Epithelial cell of esophagus (primary cell): ENCODE measurements at places on chromosomes 4 and X.

DNA sequence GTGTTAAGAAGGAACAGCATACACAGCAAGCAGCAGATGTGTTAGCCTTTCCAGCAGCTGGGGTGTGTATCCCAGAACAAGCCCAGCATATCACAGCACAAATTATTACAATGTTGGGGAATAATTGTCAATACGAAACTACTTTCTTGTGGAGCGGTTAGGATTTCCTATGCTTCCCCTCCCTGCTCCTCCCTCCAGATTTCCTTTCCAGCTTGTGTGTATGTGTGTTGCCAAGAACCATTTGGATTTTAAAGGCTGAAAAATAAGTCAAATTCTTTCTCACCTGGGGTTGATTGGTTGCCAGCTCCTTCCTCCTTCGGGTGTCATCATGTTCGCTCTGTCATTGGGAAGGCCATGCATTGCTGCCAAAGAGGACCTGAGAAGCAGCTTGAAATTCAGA is 178.2 kb upstream of the FRMPD4 start:
- no peak for DNase-seq

DNA sequence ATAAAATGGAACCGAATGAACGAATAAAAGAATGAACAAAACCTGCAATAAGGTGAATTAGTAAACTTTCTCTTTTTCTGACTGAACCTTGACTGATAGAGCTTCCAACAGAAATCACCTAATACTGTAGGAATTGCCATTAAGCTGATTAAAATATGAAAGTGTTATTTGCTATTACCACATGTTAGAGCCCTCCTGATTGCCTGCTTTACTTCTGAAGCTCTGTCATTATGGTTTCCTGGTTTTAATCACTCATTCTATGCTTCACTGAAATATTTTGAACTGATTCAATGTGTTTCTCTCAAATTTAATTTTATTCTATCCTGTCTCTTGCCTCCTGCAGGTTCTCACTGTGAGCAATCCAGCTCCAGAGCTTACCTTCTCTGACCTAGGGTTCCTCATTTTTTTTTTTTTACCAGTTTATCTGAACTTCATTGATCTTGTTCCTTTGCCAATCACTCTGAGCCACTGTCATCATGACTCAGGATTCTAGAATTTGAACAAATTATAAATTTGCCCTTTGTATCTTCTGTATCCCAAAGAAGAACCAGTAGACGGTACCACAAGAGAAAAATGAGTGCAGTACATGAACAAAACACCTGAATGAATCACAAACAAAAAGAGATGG is 48.1 kb upstream of the UGT2B15 start:
- no peak for DNase-seq

- DNase-seq = peak; percentile 93
These were observed 50.2 kb downstream of the PRKG2 start for GRCh38 chr4:81164623-81165416.

DNA sequence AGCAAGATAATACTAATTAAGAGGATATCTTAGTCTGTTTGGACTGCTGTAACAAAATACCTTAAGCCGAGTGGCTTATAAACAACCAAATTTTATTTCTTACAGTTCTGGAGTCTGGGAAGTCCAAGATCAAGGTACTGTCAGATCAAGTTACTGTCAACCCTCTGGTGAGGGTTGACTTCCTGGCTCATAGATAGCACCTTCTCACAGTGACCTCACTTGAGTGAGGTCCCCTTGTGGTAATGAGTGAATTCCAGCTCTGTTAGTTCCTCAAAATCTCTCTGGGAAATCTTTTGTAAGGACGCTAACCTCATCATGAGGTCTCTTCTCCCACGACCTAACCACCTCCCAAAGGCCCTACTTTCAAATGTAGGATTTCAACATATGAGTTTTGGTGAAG is 36.9 kb upstream of the ADGRA3 start:
- no peak for DNase-seq

GRCh38 chrX:69215161-69215875 is 50.1 kb upstream of the PJA1 start:
- DNase-seq = no peak

GRCh38 chrX:123859846-123860838 is at the start of gene XIAP:
XIAP (plus strand) TSS chrX:123860053; CDS start chrX:123885663, 25,610 bp downstream.
- DNase-seq = peak; percentile 85

DNA sequence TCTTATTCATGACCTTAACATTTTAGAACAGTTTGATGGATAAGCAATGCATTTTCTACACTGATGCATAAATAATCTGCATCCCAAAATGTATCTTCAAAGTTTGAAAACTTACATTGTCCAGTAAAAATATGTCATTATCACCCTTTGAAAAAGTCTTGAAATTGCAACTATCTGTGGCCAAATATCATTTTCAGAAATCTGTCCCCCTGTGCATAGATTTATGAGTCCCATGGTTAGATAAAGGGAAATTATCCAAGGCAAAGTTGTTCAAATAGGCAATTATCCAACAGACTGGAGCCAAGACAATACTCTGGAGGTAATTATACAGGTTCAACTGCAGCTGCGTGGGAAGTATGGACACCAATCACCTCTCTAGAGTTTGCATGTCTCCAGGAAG is 182.5 kb upstream of the INTU start:
- no peak for DNase-seq

GRCh38 chr4:95294321-95294720 is 254.5 kb downstream of the UNC5C start:
- DNase-seq = no peak

GRCh38 chr4:88211473-88212252 is 53.2 kb upstream of the ABCG2 start:
- DNase-seq = peak; percentile 50

- DNase-seq = no peak
These were observed 95.0 kb downstream of the ARX start for GRCh38 chrX:24920769-24921168.

GRCh38 chr4:6687947-6688878 is 5.5 kb upstream of the S100P start:
- DNase-seq = peak; percentile 45

- no peak for DNase-seq
These were observed 95.2 kb upstream of the TTC29 start for GRCh38 chr4:147040874-147041273.

- no peak for DNase-seq
These were observed 40.5 kb downstream of the ZCCHC12 start for GRCh38 chrX:118864063-118864635.

GRCh38 chr4:166143227-166143626 is 270.2 kb downstream of the TLL1 start:
- peak; percentile 25 for DNase-seq

DNA sequence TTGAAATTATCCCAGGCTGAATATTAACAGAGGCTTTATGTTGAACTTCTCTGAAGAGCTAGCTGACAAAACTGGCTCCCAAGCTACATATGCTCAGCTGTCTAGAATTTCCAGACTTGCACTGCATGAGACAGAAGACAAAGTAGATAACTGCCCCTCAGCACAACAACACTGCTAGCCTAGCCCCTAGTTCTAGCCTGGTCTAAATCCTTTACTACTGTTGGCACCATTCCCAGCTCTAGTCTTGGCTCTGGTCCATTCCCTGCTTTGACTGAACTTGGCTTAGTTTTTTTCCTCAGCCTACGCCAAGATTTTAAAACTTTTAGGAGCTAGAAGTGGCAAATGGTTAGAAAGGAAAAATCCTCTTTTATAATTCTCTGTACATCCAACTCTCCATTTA is 7.6 kb upstream of the OPHN1 start:
- DNase-seq = peak; percentile 31

- DNase-seq = peak; percentile 56
These were observed 30.5 kb upstream of the TCEAL4 start for GRCh38 chrX:103554687-103555424.

- DNase-seq = no peak
These were observed 80.2 kb upstream of the MAMLD1 start for GRCh38 chrX:150282953-150283352.

DNA sequence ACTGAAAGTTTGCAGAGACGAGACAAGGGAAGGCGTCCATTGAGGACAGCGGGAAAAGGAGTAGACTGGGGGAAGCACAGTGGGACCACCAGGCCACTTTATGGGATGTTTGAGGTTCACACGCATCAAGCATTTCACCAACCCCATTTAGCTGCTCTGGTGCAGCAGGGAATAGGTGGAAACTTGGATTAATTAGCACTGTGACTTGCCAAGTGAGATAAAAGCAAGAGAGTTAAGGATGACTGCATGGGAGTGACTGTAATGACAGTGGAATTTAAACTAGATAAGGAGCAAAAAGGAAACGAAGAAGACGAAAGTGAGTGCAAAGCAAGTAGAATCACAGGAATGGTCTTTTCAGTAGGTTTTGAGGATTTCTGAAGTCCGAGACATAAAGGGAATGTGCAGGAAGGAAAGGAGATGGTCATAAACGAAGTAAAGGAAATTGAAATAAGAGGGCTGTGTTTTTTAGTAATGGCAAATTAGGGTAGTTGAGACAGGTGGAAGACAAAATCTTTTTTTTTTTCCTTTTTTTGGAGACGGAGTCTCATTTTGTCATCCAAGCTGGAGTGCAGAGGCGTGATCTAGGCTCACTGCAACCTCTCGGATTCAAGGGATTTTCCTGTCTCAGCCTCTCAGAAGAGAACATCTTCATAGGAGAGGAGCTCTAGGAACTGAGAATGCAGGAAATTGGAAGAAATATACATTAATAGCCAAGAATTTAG is 119.0 kb upstream of the MAP9 start:
- DNase-seq = no peak

- no peak for DNase-seq
These were observed 20.1 kb downstream of the SLITRK4 start for GRCh38 chrX:143615851-143616250.

DNA sequence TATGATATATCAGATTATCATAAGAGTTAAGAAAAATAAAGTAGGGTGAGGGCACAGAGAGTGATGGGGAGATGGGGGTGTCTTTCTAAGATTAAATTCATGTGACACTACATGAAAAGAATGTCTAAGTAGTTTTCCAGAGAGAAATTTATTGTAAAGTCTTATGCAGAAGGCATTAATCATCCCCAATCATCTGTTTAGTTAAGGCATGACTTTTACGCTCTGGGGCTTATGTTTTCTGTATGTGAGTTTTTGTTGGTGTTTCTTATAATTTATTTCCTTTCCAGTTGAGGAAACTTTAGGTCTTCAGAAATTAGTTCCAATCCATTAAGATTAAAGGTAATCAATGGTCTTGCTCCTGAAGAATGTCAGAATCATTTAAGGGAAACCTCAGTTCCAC is 383.0 kb upstream of the GALNT7 start:
- peak; percentile 20 for DNase-seq

DNA sequence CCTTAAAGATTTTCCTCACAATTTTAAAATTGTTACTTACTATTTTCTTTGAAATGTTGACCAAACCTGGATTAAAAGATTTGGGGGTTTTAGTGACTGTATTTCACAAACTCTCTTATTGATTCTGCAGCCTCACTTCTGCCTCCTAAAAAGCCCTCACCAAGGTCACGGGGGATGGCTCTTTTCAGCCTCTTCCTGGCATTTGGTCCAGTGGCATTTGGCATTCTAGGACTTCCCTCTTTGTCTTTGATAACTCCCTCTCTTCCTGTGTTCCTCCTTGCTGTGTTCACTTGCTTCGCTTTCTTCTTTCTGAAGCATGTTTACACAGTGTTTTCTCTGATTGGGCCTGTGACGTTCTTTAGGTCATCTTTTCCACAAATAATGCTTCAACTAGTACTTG is 21.5 kb downstream of the PKD2 start:
- no peak for DNase-seq

DNA sequence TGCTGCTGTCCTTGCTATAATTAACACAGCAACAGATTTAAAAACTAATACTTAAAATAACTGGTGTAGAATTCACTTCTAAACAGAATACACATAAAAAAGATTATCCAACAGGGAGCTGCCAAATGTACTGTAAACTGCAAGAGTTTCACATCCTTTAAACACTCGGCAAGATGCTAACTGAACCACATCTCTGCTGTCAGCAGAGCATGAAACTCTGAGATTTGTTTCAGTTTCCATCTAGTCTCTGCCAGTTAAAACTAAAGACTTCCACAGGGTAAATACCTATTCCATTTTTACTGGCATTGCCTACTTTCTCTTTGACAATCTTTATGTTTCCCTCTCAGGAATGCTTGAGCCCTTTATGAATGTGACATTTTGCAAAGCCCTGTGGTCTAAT is 127.7 kb downstream of the SLC7A11 start:
- DNase-seq = no peak

DNA sequence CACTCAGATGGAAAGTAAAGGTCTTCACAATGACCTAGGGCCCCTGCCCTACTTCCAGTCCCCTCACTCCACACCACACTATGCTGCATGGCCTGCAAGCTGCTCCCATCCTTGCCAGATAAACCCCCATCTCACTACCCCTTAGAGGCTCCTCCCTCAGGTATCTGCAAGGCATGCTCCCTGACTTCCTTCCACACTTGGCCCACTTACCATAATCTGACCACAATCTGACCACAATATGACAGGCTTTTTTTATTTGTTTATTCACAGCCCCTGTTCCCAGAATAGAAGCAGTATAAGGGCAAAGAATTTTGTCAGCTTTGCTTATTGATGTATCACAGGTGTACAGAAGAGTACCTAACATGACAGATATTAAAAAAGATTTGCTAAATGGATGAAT is 124.7 kb downstream of the CAMK2D start:
- no peak for DNase-seq

- DNase-seq = no peak
These were observed 20.0 kb upstream of the EFNB1 start for GRCh38 chrX:68808686-68809357.

- DNase-seq = peak; percentile 65
These were observed 135.5 kb downstream of the AMMECR1 start for GRCh38 chrX:110182362-110182761.

DNA sequence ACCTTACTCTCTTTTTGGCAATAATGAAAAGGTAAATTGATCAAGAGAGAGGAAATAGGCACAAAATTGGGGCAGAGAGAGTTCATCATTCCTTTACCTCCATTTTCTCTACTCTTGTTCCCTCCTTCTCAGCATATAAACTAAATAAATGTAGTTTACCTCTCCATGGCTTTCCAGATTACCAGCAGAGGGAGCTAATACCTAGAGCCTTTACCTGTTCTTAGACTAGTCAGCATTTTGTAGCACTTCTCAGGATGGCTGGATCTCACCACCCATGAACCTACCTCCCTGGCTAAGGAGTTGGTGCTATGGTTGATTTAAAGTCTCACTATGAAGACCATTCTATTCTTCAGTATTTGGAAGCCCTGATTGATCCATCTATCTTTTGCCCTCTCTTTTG is 15.7 kb downstream of the OFD1 start:
- peak; percentile 59 for DNase-seq

GRCh38 chrX:102515975-102516941 is at the start of gene TMSB15A:
TMSB15A (minus strand) TSS chrX:102516739.
- DNase-seq = peak; percentile 29

DNA sequence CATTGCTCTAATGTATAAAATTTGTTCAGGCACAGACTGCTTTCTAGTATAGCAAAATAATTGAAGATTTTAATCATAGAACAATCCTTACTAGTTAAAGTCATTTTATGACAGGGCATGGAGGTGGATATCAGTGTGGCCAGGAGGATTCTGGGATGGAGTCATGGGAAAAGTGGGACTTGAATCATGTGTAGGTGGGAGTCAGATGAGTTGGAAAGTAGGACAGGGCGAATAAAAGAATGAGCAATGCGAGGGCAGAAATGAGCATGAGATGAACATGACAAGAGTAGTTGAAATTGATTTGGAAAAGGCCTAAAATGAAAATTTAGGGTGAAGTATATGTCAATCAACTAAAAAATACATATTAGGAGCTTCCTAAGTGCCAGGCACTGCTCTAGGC is 7.2 kb upstream of the SDAD1 start:
- no peak for DNase-seq

GRCh38 chrX:16852617-16853179 is 17.5 kb downstream of the RBBP7 start:
- DNase-seq = peak; percentile 35
